Liver (tissue), 10 donors: ENCODE measurements at places on chromosomes 7 and 10. TPM values are rescaled to one million over a fixed set of nuclear protein-coding genes. Genes with fewer than 3 reads are reported as not detected.
A peak's percentile ranks its signal among the peaks of the same experiment; 100 is the strongest.

GRCh38 chr10:31723106-31723750 is 205.4 kb downstream of the ARHGAP12 start:
- DNase-seq = no peak

DNA sequence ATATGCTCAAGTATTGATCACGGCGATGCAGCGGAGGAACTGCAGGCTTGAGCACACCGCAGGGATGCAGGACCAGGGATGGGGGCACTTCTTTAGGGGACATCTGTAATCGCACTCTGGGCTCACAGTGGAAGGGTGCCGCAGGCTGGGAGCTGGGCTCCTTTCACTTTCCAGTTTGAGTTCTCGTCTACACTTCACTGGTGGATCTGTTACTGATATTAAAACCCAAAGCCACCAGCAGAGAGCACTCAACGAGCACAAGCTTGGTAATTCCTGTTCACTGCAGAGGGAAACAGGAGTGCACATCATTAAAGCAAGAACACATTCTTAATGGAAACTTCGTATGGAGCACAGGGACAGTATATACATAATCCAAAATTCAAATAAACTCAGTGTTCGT is 91.3 kb downstream of the PARD3 start:
- DNase-seq = no peak

GRCh38 chr7:158649279-158649678 is 55.3 kb downstream of the NCAPG2 start:
- no peak for DNase-seq

GRCh38 chr10:132893090-132893489 is 49.3 kb downstream of the CFAP46 start:
- DNase-seq = no peak

DNA sequence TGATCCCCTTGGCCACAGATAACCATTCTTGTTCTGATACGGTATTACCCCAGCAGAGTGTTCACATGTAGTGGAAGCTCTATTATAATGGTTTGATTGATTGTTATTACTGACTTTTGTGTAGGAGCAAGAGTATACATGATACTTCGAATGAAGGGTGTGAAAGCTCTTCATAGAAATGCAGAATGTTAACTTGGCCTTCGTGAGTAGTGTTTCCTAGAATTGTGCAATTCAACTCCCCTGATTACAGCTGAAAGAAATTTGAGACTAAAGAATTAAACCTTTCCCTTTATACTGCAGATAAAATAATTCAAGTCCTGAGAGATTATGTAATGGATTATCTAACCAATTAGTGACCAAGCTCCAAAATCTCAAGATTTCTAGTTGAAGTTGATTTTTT is 38.2 kb downstream of the MKLN1 start:
- DNase-seq = no peak

GRCh38 chr10:61478621-61479312 is 25.6 kb upstream of the TMEM26 start:
- no peak for DNase-seq

DNA sequence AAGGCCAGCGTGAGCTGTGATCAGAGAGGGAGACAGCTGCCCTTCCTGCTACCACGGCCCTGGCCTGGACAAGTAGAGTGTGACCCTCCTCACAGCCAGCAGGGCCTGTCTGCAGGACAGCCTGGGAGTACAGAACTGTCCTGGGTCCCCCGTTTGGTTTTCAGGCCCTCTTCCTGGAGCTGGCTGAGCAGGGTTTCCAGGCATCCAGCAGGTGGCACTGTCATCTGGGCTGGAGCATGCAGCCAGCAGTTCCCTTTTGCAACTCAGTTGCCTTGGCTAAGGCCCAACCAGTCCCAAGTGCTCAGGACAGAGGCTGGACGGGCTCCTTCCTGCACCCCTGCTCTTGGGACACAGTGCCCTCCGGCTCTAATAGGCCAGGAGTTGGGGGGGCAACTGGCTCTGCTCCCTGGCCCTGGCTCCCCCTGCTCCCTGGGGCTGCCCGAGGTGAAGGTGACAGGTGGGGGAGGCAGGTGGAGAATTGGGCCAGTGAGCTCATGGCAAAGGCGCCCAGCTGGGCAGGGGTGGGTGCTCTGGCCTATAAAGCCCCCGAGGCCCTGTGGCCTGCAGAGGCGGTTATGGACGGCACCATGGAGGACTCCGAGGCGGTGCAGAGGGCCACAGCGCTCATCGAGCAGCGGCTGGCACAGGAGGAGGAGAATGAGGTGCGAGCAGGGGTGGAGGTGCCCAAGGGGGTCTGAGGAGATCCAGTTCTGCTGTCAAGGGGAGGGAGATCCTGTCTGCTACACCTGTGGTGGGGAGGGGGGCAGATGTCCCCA is at the start of gene ANKRD2:
Gene ANKRD2, plus strand, starts transcription at position 566 of the 776 bp plus-strand sequence. Its CDS starts 10 bp downstream, at position 576.
- peak; percentile 75 for DNase-seq

GRCh38 chr7:116235380-116235779 is 25.0 kb downstream of the TES start:
- no peak for DNase-seq

ANKRD2 gene
- total RNA-seq = not detected

MRC1 gene
- total RNA-seq = 47.0 TPM

IL2RA gene
- 1.6 TPM for total RNA-seq

ERVW-1 gene
- not detected for total RNA-seq

BTRC gene
- 5.5 TPM for total RNA-seq
